ENCODE measurements at places on chromosomes 4 and X.

DNA sequence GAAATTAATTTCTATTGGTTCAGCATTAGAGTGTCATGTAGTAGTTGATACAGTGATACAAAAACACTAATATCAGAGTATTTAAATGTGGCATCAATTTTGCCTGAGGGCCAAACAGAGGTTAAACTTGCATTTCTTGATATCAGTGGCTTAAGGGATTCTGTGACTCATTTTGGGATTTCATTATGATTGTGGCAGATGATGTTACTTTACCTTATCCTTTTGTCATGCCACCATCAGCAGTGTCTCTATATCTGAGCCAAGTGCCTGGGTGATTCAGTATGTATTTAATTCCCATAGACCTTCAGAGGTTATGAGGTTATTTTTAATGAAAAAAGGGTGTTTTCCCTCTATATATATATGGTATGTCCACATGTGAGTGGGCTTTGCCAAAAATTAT lies 582.9 kb downstream of the ADGRL3 start:
- no peak for DNase-seq

GRCh38 chr4:15610855-15611254 lies 44.3 kb downstream of the FBXL5 start:
- no peak for DNase-seq

DNA sequence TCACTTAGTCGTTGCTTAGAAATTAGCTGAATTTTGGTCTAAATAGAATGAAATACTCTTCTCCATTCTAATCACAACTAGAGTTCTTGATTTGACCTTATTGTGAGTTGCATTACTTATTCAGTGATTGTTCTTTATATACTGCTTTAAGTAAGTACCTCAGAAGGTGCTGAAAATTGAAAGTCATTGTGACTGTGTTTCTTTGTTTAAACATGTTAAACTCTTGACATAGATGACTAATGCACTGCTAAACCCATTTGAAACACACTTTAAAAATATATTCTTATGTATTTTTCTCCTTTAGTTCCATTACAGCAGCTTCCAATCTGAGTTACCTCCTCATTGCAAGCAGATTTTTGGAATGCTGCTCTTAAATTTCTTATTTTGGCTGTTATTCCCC lies 9.1 kb downstream of the TSPAN7 start:
- DNase-seq: no peak

DNA sequence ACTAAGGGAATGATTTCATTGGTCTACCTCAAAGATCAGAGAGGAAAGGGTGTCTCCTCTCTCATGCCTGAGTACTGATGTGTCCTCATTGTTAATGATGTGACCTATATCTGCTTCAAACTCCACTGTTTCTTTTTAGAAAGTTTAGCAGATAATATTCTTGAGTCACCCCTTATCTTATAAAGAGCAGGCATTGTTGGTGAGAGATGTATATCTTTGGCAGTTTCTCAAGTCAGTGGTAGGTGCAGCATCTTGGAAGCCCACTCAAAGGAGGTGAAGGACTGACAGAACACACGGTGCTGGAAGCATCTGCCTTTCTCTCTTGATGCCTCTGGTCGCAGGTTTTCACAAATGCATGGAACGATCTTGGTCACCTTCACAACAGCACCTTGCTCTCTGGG lies 71.2 kb downstream of the ZNF518B start:
- DNase-seq: no peak

- no peak for DNase-seq
Measured at GRCh38 chr4:5478169-5478568, 230.2 kb downstream of the EVC2 start.

DNA sequence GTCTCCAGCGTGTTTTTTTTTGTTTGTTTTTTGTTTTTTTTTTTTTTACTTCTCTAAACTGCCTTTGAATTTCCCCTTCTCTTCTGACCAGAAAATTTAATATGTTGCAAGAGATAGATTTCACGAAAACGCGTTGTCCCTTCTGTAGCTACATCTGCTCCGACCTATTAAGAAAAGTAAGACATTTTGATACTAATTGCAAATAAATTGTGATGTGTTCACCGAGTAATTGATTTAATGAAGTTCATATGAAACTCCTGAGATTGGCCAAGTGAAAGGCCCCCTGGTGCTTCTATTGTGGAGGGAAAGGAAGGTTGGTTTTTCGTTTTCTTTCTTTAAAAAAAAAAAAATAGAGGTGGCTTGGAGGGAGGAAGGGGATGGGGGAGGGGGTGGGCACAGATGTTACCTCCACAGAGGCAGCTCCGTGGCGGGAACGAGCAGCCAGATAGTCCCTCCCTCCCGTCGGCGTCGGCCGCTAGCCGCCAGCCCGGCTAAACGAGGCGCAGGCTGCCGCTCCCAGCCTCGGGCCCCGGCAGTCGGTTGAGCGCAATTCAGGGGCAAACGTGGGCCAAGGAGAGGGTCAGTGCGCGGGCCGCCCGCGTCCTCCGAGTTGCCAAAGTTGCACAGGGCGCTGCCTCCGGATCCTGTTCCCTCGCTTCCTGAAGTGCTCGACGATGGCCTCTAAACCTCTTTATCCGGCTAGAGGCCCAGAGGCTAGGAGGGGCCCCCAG lies 139.1 kb upstream of the ZIC3 start:
- DNase-seq: no peak

- no peak for DNase-seq
Measured at GRCh38 chr4:15006416-15007024, 4.2 kb downstream of the CPEB2 start.

GRCh38 chr4:54999003-54999402 lies 126.4 kb downstream of the KDR start:
- no peak for DNase-seq

DNA sequence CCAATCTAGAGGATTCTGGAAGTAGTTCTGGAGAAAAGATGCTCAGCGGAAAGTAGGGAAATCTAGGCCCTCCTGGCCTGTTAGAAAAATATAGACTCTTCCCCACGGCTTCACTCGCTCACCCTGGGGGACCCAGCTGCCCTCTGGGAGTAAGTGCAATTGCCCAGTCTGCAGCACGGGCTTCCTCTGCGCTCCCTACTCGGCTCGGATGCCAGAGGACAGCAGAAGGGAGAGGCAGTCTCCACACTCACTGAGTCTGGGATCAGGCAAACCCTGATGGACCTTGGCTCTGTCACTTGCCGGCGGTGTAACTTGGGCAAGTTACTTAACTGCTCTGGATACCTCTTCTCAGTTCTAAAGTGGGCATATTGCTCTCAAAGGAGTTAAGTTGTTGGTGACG lies 2.1 kb downstream of the SHISA3 start:
- no peak for DNase-seq

DNA sequence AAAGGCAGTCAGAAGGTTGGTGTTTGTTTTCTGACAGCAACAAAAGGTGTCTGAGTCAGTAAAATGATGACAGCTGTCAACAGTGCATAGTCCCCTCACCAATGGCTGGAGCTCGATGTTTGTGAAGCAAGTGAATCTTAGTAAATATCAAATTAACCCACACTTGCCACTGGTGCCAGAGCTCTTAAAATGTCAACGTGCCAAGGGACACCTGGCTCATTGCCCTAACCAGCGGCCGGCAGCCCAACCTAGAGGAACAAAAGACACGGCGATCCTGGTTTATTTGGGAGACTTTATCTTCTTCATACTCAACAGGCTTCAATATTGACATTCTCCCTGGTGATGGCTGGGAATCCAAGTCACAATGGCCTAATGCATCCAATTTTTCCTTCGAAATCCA lies 143.4 kb downstream of the CPEB2 start:
- no peak for DNase-seq

DNA sequence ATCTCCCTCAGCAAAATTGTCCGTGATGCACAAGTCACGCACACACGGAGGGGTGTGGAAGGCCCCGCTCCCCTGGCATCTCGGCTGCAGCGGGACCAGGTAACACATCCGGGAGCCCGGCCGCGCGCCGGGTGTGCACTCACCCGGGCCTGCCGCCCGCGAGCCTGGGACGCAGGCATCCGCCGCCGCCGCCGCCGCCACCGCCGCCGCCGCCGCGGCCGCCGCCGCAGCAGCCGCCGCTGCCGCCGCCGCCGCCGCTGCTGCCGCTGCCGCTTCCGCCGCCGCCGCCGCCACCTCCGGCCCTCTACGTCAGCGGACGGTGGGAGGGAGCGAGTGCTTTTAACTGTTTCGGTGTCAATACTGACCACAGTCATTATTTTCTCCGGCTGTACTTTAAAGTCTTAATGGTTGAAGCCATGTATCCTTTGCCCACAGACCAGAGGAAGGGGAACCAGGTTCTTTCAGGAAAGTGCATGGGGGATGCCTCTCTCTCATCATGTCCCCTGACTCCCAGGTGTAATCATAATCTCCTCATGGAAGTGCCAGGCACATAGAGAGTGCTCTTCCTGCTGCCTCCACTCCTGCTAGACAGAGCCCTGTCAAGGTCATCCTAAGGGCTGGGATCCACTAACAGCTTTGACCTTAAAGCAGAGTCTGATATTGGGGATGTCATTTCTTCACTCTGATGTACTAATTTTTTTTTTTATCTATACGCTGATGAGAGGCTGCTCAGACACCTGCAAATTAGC lies 38.0 kb downstream of the MAGEE2 start:
- no peak for DNase-seq

GRCh38 chr4:16007471-16008095 lies 44.6 kb upstream of the FGFBP2 start:
- DNase-seq: no peak

GRCh38 chr4:168734703-168735678 lies 238.1 kb downstream of the PALLD start:
- no peak for DNase-seq

GRCh38 chrX:123859409-123859845 lies 426 bp upstream of the XIAP start:
- DNase-seq: peak; percentile 79

DNA sequence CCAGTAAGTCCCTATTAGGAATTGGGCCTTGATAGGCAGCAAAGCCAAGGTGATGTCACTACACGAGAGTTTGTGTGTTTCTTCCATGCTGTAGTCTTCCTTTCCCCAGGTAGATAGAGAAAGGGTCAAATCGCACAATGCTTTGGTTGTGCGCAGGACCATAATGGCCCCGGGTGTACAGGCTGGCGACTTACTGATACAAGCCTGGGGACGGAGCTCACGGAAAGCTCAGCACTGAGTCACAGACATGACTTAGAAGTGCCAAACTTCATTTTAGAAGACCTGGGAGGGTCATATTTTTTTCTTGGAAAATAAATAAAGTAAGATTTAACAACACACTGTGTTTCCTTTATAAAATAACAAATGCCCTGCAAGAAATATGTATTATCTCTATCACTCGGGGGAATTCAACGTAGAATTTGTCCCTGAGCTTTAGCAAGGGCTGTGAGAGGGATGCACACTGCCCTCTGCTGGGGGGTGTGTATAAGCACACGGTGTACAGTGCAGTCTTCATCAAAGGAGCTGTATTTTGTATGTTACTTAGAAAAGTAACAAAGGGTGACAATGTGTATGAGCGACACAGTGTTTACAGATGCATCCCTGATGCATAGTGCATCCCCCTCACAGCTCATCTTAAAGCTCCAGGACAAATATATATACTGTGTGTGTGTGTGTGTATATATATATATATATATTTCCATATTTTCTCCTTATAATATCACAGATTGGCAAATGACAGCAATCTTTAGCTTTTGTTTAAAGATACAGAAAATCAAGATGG lies 254.5 kb upstream of the VEGFC start:
- peak; percentile 52 for DNase-seq

- no peak for DNase-seq
Measured at GRCh38 chr4:2472187-2472586, 3.3 kb downstream of the RNF4 start.

DNA sequence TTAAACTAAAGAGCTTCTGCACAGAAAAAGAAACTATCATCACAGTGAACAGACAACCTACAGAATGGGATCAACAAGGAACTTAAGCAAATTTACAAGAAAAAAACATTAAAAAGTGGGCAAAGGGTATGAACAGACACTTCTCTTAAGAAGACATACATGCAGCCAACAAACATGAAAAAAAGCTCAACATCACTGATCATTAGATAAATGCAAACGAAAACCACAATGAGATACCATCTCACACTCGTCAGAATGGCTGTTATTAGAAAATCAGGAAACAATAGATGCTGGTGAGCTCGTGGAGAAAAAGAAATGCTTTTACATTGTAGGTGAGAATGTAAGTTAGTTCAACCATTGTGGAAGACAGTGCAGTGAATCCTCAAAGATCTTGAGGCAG lies 27.8 kb downstream of the PAPSS1 start:
- DNase-seq: no peak

DNA sequence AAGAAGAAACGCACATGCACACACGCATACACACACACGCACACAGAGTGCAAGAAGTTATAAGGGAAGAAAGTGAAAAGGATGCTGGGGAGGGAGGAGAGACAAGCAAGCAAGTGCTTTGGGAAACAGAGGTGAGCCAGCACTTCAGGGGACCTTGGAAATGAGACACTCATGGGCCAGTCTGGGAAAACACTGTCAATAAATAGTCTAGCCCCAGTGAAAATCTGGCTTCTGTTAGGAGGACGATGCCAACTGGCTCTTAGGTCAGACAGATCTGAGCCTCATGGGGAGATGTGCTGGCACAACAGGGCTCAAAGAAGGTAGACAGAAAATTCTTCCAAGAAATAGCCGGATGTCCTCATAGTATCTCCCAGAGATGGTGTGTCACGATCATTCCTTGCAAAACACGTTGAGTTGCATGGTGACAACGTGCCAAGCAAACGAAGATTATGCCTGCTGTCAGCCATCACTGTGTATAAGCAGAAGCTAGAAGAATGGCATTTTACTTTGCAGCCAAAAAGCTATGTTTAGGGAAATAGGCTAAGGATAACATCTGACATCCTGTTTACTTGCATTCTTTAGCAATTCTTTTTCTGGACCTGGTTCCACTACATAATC lies 557 bp upstream of the ARHGEF6 start:
- DNase-seq: no peak

DNA sequence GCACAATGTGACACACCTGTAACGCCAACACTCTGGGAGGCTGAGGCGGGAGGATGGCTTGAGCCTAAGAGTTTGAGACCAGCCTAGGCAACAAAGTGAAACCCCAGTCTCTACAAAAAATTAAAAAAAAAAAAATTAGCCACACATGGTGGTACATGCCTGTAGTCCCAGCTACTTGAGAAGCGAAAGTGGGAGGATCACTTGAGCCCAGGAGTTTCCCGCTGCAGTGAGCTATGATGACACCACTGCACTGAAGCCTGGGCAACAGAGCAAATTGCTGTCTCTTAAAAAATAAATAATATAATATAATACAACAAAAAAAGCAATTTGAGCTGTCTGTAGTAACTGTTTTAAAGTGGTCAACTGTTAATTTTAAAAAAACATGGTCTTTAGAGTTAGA lies 13.2 kb downstream of the SPOCK3 start:
- DNase-seq: no peak

DNA sequence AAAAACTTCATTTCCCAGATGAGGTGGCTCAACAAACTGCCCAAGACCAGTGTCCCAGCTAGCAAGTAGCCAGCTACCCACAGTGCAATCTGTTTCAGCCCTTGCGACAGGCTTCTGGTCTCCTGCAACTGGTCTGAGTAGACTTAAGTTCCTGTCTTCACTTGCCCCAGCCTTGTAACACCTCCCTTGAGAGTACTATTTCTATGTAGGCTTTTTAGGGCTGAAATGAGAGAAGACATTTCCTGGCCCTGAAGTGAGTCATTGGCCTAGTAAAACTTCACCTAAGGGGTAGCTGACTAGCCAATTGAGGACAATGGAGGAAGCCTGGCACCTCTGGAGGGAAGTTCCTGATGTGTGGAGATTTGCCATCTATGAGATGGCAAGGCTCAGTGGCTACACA lies 80.1 kb upstream of the STIM2 start:
- no peak for DNase-seq

Measured in substantia nigra (tissue), 51 donors.